Kidney (tissue), 22 donors: ENCODE measurements at places on chromosomes 1 and 21. TPM values are rescaled to one million over a fixed set of nuclear protein-coding genes. Genes with fewer than 3 reads are reported as not detected.

DNA sequence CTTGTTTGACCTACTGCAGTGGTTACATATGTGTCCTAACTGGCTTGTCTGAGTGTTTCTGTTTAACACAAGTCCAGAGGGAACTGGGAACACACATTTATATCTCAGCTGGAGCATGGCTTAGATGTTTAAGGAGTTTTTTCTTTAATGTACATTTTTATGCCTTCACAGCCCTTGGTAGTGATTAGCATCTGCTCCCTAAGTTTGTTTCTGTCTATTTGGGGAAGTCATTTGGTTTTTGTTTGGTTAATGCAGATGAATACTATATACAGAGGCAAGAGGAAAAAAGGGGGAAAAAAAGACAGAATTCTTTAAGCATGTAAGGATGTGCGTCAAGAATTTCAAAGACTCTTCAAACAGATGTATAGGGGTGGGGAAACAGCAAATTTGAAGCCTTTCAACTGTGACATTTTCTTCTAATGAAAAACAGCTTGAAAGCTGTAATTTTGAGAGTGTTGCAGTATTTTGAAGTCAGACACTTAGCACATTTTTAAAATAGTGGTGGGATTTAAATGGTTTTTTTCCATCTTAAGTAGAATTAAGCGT, 15.4 kb downstream of the MACO1 start:
- H3K27me3 ChIP-seq, result no peaks in the 10 kb centered on the region
- H3K36me3 ChIP-seq, result peaks cover 6% of the 10 kb centered on the region
- H3K4me1 ChIP-seq, result no peaks in the 10 kb centered on the region
- DNase-seq, result no peak
- no peak overlapping the region for H3K4me3 ChIP-seq

Gene HJV
- total RNA-seq, result not detected

Gene MRPL24
- 71.9 TPM for total RNA-seq

DNA sequence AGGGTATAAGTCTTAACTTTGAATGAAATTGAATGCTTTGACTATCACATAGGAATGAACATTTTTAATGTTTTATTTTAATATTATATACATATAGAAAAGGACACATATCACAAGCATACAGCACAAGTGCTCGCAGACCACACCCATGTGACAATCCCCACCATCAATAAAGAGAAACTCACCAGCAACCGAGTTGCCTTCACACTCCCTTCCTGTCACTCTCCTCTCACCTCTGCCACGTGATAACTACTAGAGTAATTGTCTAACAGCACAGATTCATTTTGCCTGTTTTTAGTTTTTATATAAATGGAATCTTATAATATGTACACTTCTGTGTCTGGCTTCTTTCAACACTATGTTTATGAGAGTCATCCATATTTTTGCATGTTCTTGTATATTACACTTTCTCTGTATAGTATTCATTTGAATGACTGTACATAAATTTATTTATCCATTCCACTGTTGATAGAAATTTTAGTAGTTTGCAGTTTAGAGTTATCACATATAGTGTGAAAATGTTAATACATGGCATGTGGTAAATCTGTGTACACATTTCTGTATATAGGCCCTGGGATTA, 304.9 kb upstream of the DUSP10 start:
- no peak for DNase-seq
- no peaks in the 10 kb centered on the region for H3K4me1 ChIP-seq
- no peaks in the 10 kb centered on the region for H3K36me3 ChIP-seq
- H3K27me3 ChIP-seq, result no peaks in the 10 kb centered on the region
- H3K4me3 ChIP-seq, result no peak overlapping the region

- H3K27me3 ChIP-seq, result no peaks in the 10 kb centered on the region
- peaks cover 2% of the 10 kb centered on the region for H3K4me1 ChIP-seq
- peak; percentile 58 for DNase-seq
- H3K27ac ChIP-seq, result peak overlapping the region; percentile 76
Measured at GRCh38 chr21:45309069-45309986, 21.6 kb upstream of the POFUT2 start.

Gene SLC2A5
- total RNA-seq, result 6.4 TPM

GRCh38 chr1:20311289-20311688, 20.6 kb downstream of the VWA5B1 start:
- H3K27ac ChIP-seq, result no peak overlapping the region
- H3K27me3 ChIP-seq, result no peaks in the 10 kb centered on the region
- H3K4me1 ChIP-seq, result no peaks in the 10 kb centered on the region
- H3K36me3 ChIP-seq, result no peaks in the 10 kb centered on the region
- no peak overlapping the region for H3K4me3 ChIP-seq

DNA sequence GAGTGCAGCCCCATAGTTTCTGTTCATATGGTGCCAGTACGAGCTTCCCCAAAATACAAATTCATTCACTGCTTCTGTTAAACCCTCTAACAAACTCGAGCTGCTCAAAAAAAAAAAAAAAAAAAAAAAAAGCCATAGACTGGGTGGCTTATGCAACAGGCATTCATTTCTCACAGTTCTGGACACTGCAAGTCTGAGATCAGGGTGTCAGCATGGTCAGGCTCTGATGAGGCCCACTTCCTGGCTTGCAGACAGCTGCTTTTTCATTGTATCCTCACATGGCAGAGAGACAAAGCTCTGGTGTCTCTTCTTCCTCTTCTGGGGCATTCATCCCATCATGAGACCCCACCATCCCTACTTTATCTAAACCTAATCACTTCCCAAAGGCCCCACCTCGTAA, 121.6 kb downstream of the PTBP2 start:
- no peak overlapping the region for H3K27ac ChIP-seq
- H3K36me3 ChIP-seq, result no peaks in the 10 kb centered on the region
- H3K4me1 ChIP-seq, result no peaks in the 10 kb centered on the region
- H3K27me3 ChIP-seq, result no peaks in the 10 kb centered on the region
- no peak for DNase-seq

Gene PTPN7
- total RNA-seq, result 5.5 TPM

GRCh38 chr1:209569455-209570207, 13.9 kb upstream of the CAMK1G start:
- H3K4me1 ChIP-seq, result no peaks in the 10 kb centered on the region
- no peaks in the 10 kb centered on the region for H3K27me3 ChIP-seq
- H3K27ac ChIP-seq, result no peak overlapping the region
- peak overlapping the region; percentile 47 for H3K4me3 ChIP-seq
- H3K36me3 ChIP-seq, result no peaks in the 10 kb centered on the region

DNA sequence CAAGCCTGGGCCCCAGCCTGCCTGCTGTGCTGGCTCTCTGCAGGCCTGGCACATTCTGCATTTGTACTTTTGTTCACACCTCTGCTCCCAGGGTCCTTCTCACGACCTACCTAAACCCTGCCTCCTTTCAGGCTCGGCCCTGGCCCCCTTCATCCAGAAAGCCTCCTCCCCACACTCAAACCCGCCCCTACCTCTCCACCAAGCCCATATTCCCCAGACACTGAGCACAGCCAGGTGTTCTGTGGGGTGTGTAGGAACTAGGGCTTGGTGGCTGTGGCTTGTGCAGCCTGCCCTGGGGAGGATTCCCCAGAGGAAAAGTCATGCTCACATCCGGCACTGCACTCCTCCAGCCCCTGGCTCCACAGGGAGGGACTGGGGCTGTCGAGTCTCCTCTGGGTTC, 8.2 kb upstream of the MIXL1 start:
- H3K27ac ChIP-seq, result no peak overlapping the region
- H3K36me3 ChIP-seq, result no peaks in the 10 kb centered on the region
- no peaks in the 10 kb centered on the region for H3K27me3 ChIP-seq
- no peaks in the 10 kb centered on the region for H3K4me1 ChIP-seq

DNA sequence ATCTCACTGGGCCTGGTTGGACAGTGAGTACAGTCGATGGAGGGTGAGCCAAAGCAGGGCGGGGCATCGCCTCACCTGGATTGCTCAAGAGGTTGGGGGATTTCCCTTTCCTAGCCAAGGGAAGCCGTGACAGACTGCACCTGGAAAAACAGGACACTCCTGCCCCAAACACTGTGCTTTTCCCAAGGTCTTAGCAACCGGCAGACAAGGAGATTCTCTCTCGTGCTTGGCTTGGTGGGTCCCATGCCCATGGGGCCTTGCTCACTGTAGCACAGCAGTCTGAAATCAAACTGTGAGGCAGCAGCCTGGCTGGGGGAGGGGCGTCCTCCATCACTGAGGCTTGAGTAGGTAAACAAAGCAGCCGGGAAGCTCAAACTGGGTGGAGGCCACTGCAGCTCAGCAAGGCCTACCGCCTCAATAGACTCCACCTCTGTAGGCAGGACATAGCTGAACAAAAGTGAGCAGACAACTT, 11.3 kb downstream of the C1orf105 start:
- no peaks in the 10 kb centered on the region for H3K36me3 ChIP-seq
- H3K4me1 ChIP-seq, result no peaks in the 10 kb centered on the region
- H3K27me3 ChIP-seq, result no peaks in the 10 kb centered on the region
- DNase-seq, result no peak
- H3K27ac ChIP-seq, result no peak overlapping the region

GRCh38 chr1:153357076-153357852, 390 bp upstream of the S100A9 start:
- H3K36me3 ChIP-seq, result no peaks in the 10 kb centered on the region
- no peak overlapping the region for H3K27ac ChIP-seq
- DNase-seq, result no peak
- no peaks in the 10 kb centered on the region for H3K4me1 ChIP-seq

- H3K36me3 ChIP-seq, result peaks cover 2% of the 10 kb centered on the region
- H3K4me1 ChIP-seq, result peaks cover under 1% of the 10 kb centered on the region
- no peaks in the 10 kb centered on the region for H3K27me3 ChIP-seq
Measured at GRCh38 chr1:7962014-7962335, 464 bp downstream of the PARK7 start.

DNA sequence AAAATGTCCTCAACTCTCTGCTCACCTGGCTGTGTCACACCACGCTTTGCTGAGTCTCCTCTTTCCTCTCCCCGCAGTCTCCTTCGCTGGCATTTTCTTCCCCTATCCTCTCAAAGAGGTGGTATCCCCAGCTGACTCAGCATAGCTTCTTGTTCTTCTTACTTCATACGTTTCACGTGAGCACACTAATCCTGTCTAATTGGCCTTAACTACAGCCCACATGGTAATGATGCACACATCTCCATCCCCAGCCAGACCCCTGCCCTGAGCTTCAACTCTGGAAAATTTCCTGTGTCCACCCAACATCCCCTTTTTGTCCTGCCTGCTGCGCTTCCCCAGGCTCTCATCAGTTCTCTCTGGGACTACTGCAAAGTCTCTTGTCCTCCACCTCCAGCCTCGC, 169.8 kb downstream of the TTLL7 start:
- no peak overlapping the region for H3K27ac ChIP-seq
- no peaks in the 10 kb centered on the region for H3K4me1 ChIP-seq
- no peak for DNase-seq
- H3K4me3 ChIP-seq, result no peak overlapping the region
- H3K27me3 ChIP-seq, result no peaks in the 10 kb centered on the region
- H3K36me3 ChIP-seq, result no peaks in the 10 kb centered on the region

DNA sequence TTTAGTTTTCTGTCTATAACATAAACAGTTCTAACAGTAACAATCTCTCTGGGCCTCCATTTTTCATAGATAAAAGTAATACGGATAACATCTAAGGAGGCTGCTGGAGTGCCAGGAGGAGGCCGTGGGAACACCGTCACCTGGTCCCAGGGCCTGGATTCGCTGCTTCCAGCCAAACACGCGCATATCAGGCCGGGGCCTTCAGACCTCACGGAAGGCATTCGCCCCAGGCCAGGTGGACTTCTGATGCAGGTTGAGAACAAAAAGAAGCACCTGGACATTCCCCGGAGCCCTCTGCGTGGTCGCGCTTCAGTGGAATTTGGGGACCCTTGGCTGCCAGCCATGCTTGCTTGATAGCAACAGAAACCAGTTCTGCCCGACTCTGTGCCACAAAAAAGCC, 113.1 kb upstream of the GUCA2B start:
- no peaks in the 10 kb centered on the region for H3K27me3 ChIP-seq
- no peaks in the 10 kb centered on the region for H3K4me1 ChIP-seq
- H3K4me3 ChIP-seq, result no peak overlapping the region
- H3K27ac ChIP-seq, result no peak overlapping the region
- DNase-seq, result no peak

- H3K4me1 ChIP-seq, result no peaks in the 10 kb centered on the region
- no peaks in the 10 kb centered on the region for H3K27me3 ChIP-seq
- DNase-seq, result no peak
Measured at GRCh38 chr21:41706678-41707077, 60.2 kb downstream of the RIPK4 start.

Gene CD244
- total RNA-seq, result 1.8 TPM

DNA sequence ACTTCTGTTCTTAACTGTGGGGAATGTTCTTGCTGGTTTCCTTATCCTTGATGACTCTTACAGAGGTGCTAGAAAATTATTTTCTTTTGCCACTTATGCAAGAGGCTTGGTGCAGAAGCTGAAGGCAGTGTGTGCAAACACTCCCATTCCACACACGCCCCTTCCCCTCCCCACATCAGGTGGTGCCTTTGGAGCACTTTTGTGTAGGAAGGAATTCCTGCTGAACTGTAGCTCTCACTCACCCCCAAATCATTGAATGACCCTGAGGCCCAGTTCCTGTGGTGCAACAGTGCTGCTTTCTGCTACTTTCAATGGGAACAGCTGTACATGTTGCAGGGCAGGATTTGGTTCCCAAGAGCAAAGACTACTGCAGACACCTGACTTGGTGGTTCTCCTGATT, 101.8 kb downstream of the CD247 start:
- no peaks in the 10 kb centered on the region for H3K36me3 ChIP-seq
- H3K4me1 ChIP-seq, result no peaks in the 10 kb centered on the region
- no peak overlapping the region for H3K27ac ChIP-seq
- H3K27me3 ChIP-seq, result no peaks in the 10 kb centered on the region

Gene TTC22
- total RNA-seq, result 16.5 TPM

Gene EPHA8
- total RNA-seq, result 0.09 TPM

- H3K36me3 ChIP-seq, result no peaks in the 10 kb centered on the region
- DNase-seq, result no peak
- H3K4me3 ChIP-seq, result no peak overlapping the region
- H3K4me1 ChIP-seq, result no peaks in the 10 kb centered on the region
Measured at GRCh38 chr1:204983136-204983535, 59.9 kb upstream of the CNTN2 start.

DNA sequence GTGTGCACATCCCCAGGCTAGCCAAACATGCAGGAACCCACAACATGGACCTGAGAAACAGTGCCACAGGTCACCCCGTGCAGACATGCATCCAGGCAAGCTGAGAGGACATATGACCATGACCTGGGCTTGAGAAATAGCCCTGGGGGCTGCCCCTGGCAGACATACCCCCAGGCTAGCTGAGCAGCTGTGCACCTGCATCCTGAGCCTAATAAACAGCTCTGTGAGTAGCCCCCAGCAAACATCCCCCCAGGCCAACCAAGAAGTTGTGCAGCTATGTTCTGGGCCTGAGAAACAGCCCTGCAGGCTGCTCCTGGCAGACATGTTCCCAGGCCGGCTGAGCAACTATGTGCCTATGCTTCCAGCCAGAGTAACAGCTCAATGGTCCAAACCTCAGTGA, 14.5 kb downstream of the OLFML3 start:
- DNase-seq, result no peak
- H3K27ac ChIP-seq, result no peak overlapping the region
- H3K27me3 ChIP-seq, result no peaks in the 10 kb centered on the region
- no peaks in the 10 kb centered on the region for H3K4me1 ChIP-seq
